ENCODE measurements at places on chromosomes 6 and 20.

GRCh38 chr6:88244721-88245120 lies 78.6 kb upstream of the CNR1 start:
- DNase-seq = no peak

- no peak for DNase-seq
These were observed 8.5 kb downstream of the TRAM2 start for GRCh38 chr6:52568320-52568719.

- DNase-seq = no peak
These were observed 28.6 kb downstream of the PPARD start for GRCh38 chr6:35370785-35371493.

DNA sequence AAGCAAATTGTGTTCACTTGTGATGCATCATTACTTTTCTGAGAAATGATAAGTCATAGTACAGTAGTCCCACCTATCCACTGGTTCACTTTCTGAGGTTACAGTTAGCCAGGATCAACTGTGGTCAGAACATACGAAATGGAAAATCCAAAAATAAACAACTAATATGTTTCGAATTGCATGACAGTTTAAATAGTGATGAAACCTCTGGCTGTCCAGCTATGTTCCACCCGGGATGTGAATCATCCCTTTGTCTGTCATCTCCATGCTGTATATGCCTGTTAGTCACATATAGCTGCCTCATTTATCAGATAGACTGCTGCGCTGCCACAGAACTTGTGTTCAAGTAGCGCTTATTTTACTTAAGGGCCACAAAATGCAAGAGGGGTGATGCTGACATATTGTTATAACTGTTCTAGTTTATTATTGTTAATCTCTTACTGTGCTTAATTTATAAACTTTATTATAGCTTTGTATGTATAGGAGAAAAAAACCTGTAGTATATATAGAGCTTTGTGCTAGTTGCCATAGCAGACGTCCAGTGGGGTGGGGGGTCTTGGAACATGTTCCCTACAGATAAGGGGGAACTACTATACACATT lies 29.2 kb downstream of the AFDN start:
- no peak for DNase-seq

- no peak for DNase-seq
These were observed 128.7 kb upstream of the ECI2 start for GRCh38 chr6:4264081-4264480.
